ENCODE measurements at places on chromosomes 4 and X. TPM values are rescaled to one million over a fixed set of nuclear protein-coding genes. Genes with fewer than 3 reads are reported as not detected.

SYTL5 gene
- total RNA-seq: 1.4 TPM

DCAF4L1 gene
- total RNA-seq: 0.19 TPM

ALB gene
- not detected for total RNA-seq

SLC2A9 gene
- total RNA-seq: 2.1 TPM

POLN gene
- 6.2 TPM for total RNA-seq

TKTL2 gene
- total RNA-seq: not detected

SLITRK4 gene
- 0.96 TPM for total RNA-seq

ETDB gene
- total RNA-seq: not detected

ZCCHC12 gene
- under 0.01 TPM for total RNA-seq

HOPX gene
- total RNA-seq: 0.19 TPM

SLC49A3 gene
- total RNA-seq: 5.1 TPM

SERPINA7 gene
- not detected for total RNA-seq

TMEM271 gene
- not detected for total RNA-seq

TEX11 gene
- total RNA-seq: not detected

All from regular cardiac myocyte (primary cell).